ENCODE measurements at places on chromosomes 5 and 9.

GRCh38 chr5:34054400-34054729 is 11.4 kb upstream of the C1QTNF3 start:
- no peak for DNase-seq

DNA sequence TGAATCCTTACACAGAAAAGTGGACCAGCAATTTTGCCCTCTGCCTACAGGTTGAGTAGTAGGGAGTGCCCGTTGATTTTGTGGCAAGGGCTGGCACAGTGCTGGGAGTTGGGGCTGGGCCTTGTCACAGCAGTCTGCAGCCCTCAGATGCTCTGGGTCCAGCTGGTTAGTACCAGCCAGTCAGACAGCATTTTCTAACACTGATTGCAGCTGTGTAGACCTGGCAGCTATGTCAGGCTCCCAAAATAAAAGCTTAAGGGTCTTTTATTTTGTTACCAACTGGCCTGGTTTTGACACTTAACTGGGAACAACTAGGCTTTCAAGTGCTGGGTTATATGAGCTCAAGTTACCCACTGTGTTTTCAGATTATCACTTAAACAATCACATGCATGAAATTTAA is 57.7 kb downstream of the MAT2B start:
- no peak for DNase-seq

DNA sequence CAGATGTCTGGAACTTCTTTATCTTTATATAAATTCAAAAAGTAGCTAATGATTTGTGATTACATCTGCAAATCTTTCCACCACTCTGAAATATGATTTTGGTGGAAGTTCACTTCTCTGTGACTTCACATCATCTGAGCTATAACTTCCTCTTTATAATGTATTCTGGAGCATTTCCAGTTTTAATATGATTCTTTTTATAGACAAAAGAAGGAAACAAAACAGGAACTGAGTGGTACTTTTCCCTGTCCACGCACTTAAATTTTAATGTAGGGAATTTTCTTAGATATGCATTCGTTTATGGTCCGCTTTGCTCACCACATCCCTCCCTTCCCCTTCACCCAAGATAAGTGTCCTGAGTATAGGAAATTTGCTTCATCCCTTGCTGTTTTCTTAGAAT is 333.5 kb downstream of the CHSY3 start:
- DNase-seq, result no peak

GRCh38 chr9:124040186-124040931 is 28.8 kb downstream of the LHX2 start:
- no peak for DNase-seq

- DNase-seq, result no peak
Observed at GRCh38 chr9:37534901-37535300, 41.3 kb downstream of the FBXO10 start.

DNA sequence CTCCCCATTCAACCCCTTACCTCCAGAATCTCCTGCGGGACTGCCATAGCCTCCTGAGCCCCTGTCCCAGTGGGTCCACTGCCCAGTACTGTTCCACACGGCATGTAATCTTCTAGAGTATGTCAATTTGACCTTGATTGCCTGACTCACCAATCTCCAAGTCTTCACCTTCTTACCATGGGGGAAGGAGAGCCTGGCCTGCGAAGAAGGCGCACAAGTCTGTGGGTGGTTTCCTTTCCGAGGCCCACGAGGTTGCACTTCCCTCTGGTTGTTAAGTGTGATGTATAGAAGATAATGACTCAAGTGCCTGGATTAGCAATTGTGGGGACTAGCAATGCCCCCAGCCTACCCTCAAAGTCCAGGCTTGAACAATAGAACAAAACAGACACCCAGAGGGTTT is 8.1 kb upstream of the TENT4A start:
- DNase-seq, result no peak
